ENCODE measurements at places on chromosomes 16 and 17. TPM values are rescaled to one million over a fixed set of nuclear protein-coding genes. Genes with fewer than 3 reads are reported as not detected.

The HSPB9 gene
- 1.1 TPM for total RNA-seq

The ST6GALNAC2 gene
- 4.0 TPM for total RNA-seq

DNA sequence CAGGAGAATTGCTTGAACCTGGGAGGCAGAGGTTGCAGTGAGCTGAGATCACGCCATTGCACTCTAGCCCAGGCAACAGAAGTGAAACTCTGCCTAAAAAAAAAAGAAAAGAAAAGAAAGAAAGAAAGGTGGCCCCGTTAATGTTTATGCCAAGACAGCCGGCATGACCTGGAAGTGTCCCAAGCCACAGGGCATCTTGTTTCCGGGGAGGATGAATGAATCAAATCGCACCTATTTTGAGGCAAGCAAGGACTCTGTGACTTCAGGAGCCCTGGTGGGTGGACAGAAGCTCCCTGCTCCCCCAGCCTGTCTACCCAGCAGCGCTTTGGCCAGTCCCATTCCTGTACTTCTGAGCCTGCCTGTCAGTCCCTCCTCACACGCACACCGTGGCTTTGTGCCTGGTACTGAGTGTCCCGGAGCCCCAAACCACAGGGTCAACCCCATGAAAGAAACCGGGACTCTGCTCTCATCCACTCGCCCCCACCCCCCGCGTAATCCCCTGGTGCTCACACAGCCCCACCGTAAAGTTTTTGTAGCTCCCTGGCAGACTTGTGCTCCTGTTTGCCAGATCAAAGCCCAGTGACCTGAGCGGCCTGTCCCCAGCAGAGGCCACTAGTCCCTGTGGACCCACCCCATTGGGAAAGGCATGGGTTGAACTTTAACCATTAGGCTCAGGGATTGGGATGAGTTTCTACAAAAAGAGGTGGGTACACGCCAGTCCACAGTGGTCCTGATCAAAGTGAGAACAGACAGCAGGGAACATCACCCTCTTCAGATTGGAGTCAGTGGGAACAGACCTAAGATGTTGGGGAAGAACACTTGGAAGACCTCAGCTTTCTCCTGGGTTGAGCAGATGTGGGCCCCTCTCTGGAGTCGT is 19.3 kb downstream of the CD2BP2 start:
- DNase-seq: peak; percentile 91

DNA sequence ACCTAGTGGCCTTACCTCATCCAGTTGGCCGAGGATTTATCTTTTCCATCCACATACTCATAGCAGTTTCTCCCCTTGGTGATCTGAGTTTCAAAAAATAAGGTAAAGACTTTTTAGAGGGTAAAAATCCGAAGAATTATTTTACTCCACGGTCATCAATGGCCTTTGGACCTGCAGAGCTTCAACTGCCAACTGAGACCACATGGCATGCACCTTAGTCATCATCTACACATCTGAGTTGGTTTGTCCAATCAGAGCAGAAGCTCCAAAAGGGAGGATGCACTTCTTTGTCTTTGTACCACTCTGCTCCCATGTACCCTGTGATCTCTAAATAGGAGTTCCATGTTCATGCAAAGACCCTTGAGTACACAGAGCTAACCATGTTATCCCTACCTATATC is 15.7 kb downstream of the PRDM7 start:
- no peak for DNase-seq

- DNase-seq: no peak
Measured at GRCh38 chr16:72493716-72494415, 321.9 kb upstream of the PMFBP1 start.

DNA sequence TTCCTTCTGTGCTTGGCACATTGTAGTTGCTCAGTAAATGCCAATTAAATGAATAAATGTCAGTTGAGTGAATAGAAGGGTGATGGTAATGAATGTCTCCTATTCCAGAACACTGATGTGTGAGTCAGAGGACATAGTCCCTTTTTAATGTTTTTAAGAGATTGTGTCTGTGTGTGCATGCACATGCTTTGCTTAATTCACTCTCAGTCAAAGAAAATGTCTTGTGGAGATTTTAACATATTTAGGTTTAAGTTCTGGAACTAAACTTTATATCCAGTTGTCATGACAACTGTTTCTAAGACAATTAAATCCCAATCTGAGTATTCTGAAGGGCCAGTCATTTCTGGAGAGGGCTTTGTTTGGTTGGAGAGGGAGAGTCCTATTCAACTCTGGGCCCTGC is 255.3 kb upstream of the CDH11 start:
- DNase-seq: no peak

GRCh38 chr17:19344311-19345066 is 18.0 kb downstream of the B9D1 start:
- DNase-seq: no peak

DNA sequence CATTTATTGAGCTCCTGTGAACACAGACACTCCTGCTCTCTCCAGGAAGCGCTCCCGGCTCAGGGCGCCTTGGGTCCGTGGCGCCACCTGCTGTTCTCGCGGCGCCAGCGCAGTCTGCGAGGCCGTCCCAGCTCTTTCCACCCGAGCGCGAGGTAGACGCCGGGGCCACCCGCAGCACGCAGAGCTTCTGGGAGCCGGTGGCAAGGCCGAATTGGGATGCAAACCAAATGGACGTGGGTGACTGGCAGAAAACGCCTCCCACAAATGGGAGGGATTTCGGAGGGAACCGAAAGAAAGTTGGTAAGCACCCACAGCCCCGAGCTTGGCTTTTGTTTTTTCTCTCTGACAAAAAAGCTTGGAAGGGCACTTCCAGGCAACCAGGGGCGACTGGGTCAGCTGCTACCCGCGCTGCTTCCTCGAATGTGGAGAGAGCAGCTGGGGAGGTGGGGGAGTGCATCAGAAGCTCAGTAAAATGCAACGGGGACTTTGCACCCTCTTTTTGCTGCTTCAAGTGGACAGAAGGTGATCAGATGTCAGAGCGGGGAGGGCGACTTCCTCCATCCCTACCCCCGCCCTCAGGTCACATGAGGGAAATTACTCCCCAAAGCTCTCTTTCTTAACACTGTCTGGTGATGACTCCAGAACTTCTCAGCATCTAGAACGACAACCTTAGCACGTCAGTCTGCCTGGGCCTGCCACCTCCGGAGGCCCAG is 13.5 kb upstream of the N4BP1 start:
- peak; percentile 94 for DNase-seq

GRCh38 chr17:17028059-17028877 is 14.0 kb upstream of the MPRIP start:
- no peak for DNase-seq

DNA sequence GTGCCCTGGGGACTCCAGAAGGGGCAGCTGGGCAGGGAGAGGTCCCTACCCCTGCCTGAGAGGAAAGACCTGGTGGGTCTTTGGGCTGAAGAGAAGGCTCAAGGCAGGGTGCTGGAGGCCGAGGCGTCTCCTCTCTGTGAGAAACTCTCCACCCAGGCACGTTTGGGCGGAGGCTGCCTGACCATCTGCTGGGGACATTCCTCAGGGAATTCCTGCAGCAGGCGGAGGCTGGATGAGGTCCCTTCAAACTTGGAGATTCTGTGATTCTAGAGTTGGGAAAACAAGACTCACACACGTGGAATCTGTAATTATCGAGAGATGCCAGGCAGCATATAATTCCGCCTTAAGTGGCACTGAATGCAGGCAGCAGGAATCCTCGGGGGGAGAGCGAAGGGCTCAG is 21.1 kb upstream of the PHF12 start:
- DNase-seq: no peak
